ENCODE measurements at places on chromosomes 6 and 20. TPM values are rescaled to one million over a fixed set of nuclear protein-coding genes. Genes with fewer than 3 reads are reported as not detected.

The AIF1 gene
- not detected for total RNA-seq

The CPXM1 gene
- total RNA-seq = not detected

The RIMS4 gene
- not detected for total RNA-seq

The BPI gene
- total RNA-seq = not detected

The HDGFL1 gene
- total RNA-seq = not detected

The PTCRA gene
- total RNA-seq = not detected

DNA sequence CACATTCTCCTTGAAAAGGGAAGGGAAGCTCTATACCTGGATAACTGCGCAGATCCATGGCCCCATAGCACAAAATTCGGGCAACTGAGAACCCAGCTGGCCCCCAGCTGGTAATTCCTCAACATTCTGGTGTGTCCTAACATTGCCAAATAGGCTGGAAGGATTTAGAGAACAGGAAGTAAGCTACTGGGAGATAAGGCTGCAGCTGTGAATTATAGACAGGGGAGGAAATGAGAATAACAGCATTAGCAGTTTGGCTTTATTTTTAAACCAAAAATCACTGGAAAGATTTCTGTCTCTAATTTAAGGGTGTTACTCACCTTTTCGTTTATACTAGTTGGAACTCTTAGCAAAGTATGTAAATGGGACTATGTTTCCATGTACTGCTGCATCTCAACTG, 97.2 kb downstream of the TULP4 start:
- DNase-seq = peak; percentile 19

- no peak for DNase-seq
Measured at GRCh38 chr6:30743099-30744053, 889 bp upstream of the FLOT1 start.

DNA sequence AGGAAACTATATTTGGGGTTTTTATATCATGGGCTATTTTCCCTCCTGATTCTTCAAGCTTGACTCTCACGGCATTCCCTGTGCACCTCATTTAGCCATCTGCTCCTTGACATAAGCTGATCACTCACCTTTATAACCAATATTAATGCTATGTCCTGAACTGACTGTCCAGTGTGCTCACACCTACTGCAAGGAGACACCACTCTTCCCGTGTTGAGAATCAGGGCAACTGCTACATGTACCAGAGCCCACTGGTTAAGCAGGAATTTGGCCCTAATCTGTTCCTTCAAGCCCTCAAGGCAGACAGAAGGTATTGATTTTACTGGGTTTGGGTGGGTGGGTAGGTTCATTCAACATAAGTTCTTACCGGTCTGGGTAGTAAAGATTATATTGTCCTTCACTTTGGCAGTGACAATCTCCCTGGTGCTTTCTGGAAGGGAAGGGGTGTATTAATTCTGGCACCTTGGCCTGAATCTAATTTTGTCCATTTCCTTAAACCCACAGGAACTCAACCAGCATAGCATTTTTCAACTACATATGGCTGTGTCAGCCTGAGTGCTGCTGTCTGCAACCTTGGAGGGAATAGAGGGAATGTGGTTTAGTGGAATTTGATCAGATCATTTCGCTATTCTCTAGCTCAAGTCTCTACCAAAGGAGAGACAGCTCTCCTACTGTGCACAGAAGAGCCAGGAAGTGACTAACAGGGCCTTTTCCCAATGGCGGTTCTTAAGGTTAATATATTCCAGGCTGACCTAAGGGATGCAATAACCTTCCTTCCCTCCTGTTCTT, 293.2 kb downstream of the BTBD9 start:
- peak; percentile 95 for DNase-seq

DNA sequence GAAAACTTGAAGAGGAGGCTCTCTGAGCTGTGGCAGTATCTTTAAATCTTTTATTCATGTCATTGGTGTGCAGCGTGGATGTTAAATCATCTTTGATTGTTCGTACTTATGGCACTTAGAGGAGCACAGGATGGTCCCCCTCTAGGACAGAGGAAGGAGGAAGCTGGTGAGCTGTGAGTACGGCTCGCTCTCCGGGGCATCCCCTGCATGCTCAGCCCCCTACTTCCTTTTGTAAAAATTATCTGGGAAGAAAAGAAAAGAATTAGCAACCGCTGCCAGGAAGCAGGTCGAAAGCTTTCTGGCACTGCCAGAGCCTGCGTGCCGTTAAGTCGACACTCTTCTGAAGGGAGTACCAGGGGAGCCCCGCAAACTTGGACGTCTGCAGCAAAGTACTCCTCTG, 158.5 kb downstream of the SYNDIG1 start:
- DNase-seq = no peak

DNA sequence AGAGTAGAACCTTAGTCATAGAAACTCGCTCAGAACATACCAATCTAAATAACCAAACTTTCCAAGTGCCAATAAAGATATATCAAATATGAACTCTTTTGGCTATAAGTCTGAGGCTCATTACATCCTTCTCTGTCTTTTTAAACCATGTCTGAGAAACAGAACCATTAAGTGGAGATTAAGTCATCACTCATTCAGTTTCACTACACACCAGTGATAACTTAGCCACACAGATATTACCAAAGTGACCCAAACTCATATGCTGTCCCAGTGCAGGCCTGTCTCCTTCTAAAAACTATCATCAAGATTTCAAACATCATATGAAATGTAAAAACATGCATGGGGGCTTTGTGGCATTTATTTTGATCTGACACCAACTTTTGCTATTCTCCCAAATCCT, 12.0 kb downstream of the GCLC start:
- DNase-seq = no peak

- no peak for DNase-seq
Measured at GRCh38 chr20:24972341-24972740, 20.2 kb downstream of the APMAP start.

DNA sequence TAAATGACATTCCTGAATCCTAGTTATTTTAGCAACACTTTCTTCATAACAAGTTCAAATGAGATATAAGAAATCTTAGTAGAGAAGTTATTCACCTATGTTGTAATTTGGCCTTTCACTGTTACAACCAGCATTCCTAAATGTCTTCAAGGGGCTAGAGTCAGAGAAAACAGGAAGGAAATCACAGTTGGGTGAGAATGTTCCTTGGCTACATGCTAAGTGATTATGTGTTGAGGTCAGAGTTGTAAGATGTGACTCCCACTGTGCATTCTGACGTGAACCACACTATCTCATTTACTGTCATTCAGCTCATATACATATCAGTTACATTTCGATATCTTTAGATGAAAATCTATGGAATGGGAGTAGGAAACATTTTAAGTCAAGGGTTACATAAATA, 51.0 kb upstream of the MLIP start:
- DNase-seq = peak; percentile 50

DNA sequence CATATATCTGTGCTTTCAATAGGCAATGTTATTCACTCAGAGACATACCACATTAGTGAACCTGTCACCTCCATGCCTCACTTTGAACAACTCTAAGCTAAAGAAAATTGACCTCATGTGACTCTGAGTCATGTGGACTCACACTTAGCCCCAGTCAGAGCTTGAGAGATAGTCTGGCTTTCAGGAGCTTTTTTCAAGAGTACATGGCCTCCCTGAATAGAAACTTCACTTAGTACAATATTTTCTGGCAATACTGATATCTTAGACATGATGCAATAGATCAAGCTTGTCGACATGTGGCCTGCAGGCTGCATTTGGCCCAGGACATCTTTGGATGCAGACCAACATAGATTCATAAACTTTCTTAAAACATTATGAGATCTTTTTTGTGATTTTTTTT, 8.5 kb downstream of the SPTLC3 start:
- DNase-seq = peak; percentile 64

- DNase-seq = no peak
Measured at GRCh38 chr6:115360602-115361325, 699.9 kb downstream of the FRK start.

DNA sequence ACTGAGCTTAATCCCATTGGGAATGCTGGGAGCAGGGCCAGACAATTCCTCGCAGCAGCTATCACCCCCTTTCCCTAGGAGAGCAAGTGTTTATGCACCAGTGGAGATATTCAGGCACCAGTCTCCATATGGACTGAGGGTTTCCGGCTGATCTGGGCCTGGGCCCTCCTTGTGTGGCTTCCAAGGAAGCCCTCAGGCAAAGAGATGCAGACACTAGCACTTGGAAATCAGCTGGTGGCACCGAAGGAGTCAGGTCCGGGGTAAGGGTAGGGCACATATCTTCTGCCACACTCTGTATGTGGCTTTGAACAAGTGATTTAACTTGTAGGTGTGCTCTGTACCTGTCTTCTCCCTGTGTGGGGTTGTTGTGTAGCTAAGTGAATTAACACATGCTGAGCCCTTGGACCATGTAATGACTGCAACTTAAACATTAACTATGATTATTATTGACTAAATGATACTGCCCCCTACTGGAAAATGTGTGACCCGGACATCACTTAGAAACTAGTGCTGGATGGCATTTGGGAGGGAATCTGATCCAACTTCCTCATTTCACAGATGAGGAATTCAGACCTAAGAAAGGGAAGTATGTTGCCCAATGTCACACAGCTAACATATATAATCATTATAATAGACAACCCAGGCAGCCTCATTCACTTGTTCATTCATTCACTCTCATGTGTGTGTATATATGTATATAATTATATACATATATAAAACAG, 19.3 kb upstream of the WFDC2 start:
- peak; percentile 48 for DNase-seq

- no peak for DNase-seq
Measured at GRCh38 chr6:12331951-12332749, 42.0 kb downstream of the EDN1 start.

DNA sequence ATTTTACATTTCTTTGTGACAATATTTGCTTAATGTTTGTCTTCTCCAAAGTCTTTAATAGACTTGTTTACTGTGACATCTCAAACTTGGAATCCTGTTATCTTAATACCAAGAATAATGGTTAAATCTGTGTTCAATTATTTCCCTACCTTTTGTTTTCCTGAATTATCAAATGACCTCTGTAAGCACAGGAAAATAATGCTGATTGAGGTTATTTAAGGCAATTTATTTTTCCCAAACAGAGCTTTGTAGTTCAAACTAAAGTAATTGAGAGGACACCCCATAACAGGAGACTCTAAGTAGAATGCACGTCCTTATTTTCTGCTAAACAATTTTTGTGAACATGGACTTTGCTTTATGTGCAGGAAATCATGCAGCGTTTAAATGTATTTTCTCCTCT, 195.0 kb downstream of the BTBD3 start:
- DNase-seq = no peak

DNA sequence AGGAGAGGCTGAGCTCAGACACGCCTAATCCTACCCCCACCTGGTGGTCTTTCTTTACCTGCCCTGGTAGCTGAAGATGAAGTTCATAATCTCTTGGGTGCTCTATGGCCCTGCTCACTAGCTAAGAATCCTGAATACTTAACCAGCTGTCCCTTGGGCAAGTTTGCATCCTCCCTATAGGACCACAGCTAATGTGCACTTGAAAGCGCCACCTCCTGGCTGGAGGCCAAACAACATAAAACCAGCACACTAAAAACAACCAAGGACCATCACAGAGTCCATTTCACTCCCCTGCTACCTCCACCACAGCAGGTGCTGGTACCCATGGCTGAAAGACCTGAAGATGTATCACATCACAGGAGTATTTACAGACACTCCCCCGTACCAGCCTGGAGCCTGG, 155.5 kb upstream of the SLC24A3 start:
- peak; percentile 17 for DNase-seq

GRCh38 chr20:15918631-15919030, 654.6 kb downstream of the KIF16B start:
- DNase-seq = no peak

DNA sequence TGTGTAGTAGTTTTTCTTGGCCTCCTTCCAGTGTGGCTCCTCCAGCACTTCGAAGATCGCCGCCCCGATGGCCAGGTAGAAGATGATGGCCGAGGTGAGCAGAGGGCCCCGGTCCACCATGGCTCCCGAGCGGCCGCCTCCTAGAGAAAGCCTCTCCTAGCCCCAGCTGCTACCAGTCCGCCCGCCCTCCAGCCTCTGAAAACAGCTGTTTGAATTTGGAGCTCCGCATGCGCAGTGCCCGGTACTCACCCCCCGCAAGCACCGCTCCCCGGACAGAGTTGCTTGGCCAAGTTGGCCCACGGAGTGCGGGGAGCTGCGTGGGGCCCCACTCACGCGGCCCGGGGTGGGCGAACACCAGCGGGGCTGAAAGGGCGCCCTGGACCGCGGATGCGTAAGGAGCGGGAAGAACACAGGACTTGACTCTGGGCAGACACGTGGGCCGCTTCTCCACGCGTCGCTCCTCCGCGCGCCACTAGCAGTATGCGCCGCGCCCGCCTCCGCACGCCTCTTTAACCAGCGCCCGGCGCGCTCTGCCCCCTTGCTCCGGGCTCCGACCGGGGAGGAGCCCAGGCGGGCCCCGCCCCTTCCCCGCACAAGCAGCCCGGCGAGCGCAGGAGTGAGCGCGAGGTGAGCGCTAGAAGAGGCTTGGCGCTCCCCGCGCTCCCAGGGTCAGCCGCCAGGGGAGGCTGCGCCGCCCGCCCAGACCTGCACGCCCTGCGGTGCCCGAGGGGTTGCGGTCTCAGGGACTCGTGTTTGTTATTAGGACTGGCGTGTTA, at the start of gene KCNK5:
Gene KCNK5 (minus strand): TSS at position 484 of the 776 bp plus-strand sequence. CDS start 364 bp downstream, at position 120.
- no peak for DNase-seq

Data from HT1080 (cell line).